GM03348 (cell line): ENCODE measurements at places on chromosomes 2 and 18.
A peak's percentile ranks its signal among the peaks of the same experiment; 100 is the strongest.

DNA sequence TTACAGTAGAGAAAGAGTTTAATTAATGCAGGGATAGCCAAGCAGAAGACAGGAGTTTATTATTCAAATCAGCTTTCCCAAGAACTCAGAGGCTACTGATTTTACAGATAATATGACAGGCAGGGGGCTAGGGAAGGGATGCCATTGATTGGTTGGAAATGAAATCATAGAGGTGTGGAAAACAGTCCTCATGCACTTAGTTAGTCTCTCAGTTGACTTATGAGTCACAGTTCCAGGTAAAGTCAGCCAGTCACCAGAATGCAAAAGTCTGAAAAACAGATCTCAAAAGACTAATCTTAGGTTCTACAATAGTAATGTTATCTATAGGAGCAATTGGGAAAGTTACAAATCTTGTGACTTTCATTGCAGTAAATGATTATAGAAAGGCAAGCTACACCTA, 676.4 kb upstream of the CHAC2 start:
- no peak for DNase-seq

GRCh38 chr2:127106991-127107621, at the start of gene BIN1:
BIN1 (minus strand) TSS chr2:127107154; CDS start chr2:127106943, 211 bp downstream.
- peak; percentile 96 for DNase-seq

DNA sequence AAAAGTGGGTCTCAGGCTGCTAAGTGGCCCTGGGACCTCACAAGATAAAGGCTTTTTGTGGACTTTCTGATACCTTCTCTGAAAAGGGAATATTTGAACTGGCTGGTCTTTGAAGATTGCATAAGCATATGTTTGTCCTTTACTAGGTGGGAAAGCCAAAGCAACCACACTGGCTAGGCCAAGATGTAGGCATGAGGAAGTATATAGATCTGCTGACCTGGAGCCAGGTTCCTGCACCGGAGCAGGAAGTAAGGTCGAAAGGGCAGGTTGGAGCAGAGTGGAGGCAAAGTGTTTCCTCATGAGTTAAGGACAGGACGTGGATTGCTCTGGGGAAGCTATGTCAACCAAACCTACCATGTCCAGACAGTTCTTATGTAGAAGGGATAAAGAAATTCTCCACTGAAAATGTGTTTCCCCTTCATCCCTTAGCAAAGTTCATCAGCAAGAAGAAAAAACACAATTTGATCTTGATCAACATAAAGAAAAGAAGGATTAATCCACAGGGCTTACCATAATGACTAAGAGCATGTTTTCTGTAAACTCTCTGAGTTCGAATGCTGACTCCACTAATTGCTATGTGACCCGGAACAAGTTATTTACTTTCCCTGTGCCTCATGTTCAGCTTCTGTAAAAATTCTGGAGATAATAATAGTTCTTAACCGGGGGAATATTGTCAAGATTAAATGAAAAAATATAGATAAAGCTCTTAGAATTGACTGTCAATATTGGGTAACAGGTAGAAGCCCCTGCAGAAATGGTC, 156.1 kb upstream of the SRD5A2 start:
- no peak for DNase-seq

- DNase-seq: peak; percentile 3
These were observed 28.9 kb downstream of the ADI1 start for GRCh38 chr2:3490191-3491170.

GRCh38 chr2:216404010-216404618, 8.2 kb upstream of the SMARCAL1 start:
- peak; percentile 68 for DNase-seq

GRCh38 chr2:34408100-34408499, 809.0 kb upstream of the FAM98A start:
- no peak for DNase-seq

DNA sequence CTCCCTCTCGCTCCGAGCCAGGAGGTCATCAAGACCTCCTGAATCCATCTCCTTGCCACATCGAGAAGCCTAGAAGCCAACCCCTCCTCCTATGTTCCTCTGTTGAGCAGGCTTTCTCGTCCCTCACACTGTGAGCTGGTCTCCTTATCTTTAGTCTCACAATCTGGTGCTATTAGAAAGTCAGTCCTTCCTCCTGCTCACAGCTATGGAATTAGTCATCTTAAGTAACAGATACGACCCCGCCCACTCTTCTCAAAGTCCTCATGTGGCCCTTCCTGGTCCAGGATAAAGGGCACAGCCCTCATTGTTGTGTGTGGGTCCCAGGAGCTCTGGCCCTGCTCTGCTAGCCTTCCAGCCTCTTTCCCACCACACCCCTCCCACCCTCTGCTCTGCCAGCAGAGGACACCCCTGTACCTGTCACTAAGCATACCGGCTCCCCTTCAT, 41.4 kb upstream of the TRIB2 start:
- DNase-seq: peak; percentile 23

- no peak for DNase-seq
These were observed 110.9 kb upstream of the CTDP1 start for GRCh38 chr18:79568543-79569205.

DNA sequence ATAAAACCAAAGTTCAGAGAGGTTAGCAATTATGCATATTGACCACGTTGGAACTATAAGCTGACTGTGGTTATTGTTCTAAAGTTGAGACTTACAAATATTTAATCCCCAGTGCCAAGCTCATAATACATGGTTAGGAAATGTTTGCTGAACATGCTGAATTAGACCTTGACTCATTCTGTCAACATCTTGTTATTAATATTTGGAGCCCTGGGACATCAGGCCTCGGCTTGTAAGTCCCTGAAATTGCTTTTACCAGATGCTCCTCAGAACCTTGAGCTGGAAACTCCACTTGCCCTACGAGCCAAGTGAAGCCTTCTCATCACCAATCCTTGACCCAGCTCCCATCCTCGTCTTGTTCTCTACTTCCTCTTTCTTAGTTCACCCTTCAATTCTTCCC, 21.2 kb downstream of the DYNAP start:
- DNase-seq: no peak
